ENCODE measurements at places on chromosomes 16 and 17.

DNA sequence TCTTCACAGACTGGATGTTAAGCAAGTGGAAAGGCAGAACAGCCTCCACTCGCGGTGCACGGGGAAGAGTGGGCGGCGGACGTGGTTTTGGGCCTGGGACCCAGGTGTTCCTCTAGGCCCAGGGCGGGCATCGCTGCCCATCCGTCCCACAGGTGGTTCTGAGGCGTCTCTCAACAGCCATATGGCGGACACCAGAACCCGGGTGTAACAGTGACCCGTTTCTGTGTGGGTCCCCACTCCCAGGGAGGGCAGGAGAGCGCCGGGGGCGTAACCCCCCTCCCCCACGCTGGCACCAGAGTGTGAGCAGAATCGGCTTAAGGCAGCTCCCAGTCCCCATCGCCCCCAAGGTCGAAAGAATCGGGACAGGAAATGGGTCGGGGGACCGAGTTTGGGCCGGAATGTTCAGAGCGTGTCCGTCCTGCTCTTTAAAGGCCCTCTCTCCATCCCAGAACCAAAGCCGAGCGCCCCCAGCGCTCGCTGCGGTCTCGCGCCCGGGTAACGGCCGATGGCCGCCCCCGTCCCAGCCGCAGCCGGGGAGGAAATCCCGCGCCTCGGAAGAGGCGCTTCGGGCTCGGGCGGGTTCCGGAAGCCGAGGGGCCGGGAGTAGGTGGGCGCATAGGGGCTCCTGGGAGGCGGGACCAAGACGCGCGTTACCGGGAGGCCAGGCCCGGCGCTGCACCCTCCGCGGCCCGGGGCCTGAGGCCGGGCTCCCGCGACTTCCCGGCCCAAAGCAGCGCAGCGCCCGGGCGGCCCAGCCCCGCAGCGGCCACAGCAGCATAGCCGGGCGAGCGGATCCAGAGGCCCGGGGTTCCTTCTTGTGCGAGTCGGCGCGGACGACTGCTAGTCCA, at the start of gene TK2:
TSS of gene TK2 (minus strand) at position 839 of the 848 bp plus-strand sequence. CDS start at position 778, 61 bp downstream.
- DNase-seq = no peak

DNA sequence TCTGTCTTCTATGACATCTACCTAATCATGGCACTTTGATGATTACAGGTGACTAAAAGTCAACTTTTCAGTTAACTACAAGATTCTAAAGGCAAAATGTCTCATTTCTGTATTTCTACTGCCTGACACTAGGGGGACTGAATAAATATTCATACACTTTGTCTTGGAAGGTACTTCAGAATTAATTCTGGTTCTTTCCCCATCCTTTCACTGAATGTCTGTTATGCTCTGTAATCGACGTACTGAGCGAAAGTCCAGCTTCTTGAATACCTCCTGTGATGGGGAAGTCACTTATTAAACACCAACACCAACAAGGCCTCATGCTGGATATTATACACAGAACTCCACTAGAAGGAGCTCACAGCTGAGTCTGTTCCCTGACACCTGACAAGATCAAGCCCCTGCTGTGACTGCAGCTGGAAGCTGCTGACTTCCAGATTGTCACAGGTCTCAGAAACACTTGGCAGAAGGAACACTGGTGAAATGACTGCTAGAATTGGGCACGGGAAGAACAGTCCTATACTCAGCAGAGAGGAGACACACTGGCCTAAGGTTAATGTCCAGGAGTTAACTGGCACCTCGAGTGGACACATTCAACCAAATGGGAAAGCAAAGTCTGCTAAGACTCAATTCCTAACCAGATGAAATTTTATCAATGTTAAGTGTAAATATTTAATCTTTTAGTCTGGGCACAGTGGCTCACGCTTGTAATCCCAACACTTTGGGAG, 31.9 kb downstream of the CMC2 start:
- no peak for DNase-seq

DNA sequence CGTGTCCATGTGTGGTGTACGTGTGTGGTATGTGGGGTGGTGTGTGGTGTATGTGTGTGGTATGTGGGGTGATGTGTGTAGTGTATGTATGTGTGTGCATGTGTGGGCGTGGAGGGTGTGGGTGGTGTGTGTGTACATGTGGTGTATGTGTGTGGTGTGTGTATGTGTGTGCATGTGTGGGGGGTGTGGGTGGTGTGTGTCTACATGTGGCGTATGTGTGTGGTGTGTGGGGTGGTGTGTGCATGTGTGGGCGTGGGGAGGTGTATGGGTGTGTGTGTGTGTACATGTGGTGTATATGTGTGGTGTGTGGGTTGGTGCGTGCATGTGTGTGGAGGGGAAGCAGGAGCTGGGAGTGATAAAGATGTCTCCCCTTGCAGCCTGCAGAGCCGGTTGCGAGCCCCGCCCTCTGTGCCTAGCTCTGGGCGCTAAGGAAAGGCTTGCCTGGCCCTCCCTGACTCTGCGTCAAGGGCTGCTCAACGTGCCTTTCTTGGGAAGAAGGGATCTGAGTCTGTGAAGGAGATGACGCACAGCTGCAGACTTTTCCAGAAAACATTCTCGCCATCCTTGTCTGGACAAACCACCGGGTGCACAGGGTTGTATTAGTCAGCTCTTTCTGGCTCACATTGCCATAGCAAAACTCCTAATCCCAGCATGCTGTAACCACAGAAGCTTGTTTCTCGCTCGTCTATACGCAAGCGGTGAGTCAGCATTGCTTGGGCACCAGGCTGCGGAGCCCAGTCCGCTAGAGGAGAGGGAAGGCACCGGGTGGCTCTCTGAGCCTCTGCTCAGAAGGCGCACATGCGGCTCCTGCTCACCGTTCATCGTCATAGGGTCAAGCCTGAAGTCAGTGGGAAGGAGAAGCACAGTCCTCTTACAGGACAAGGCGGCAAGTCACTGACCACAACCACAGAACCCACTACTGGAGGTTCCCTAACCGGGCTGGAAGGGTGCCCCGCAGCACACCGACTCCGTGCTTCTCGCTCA, 2.0 kb upstream of the CD300H start:
- peak; percentile 100 for DNase-seq

GRCh38 chr16:89909777-89910716, 8.6 kb upstream of the MC1R start:
- DNase-seq = no peak

DNA sequence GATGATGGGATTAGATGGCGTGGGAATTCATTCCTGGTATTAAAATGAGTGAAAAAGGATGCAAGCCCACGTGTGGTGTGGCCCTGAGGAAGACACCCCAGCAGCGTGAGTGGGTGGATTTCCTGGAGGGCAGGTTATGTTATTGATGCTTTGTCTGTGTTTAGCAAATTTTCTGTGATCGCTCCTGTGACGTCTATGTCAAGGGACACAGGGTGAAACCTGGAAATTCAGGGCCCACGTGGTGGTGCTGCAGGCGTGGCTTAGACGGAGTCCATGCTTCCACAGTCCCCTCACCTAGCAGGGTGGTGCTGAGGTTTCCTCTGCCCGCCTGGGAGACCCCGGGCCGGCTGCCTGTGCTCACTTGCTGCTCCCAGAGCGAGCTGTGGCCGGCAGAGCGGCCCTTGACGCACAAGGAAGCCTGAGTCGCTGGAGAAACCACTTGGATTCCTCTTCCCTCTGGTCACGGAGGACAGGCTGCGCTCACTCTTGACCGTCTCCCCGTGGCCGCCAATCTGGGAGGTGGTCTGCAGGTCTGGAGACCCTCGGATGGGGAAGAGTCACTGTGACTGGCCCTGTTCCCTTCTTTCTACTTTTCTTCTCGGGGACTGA, 23.4 kb downstream of the BAIAP2 start:
- no peak for DNase-seq

- DNase-seq = no peak
Observed at GRCh38 chr16:60776281-60776680, 1260.0 kb downstream of the CDH8 start.
